Stimulated activated CD4-positive, alpha-beta T cell treated with anti-CD3 and anti-CD28 coated beads, Interleukin-15, amount 100 ng/mL, for 48 hours (primary cell): ENCODE measurements at places on chromosomes 12 and 14.

DNA sequence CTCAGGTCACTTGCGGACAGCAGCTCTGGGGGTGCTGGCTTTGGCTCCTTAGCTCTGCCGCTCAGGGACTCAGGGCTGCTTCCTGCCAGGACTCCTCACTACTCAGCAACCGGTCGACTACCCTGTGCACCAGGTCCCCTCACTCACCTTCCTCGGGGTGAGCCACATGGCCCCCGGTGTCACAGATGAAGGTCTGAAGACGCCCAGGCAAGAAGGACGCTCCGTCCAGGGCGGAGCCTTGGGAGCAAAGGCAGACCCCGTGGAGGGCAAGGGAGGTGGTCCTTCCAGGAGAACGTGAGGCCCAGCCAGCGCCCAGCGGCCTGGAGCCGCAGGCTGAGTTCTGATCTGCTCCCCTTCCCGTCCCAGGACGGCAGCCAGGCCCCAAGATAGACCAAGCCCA is 32.0 kb downstream of the SLC6A12 start:
- no peak for DNase-seq

GRCh38 chr14:32397861-32398640 is 69.0 kb downstream of the AKAP6 start:
- DNase-seq, result no peak

GRCh38 chr14:83559721-83560120 is 1970.2 kb upstream of the FLRT2 start:
- no peak for DNase-seq

DNA sequence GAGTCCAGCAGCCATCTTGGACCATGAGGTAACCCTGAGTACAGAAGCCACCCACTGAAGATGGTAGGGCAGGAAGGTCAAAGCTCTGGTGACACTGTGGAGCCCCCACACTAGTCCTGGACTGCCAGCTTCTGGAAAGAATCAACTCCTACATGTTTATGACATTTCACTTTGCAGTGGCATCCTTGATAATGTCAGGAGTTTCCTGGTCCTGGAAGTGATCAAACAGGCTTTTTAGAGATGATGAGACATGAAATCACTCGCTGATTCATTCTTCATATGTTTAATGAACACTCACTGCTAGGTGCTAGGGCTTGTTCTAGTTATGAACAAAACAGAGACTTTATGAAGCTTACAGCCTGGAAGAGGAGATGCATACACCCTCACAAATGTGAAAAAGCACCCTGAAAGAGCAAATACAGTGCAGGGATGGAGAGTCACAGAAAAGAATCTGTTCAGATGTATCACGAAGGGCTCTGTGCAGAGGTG is 15.8 kb upstream of the HNF1A start:
- DNase-seq, result no peak
